ENCODE measurements at places on chromosomes 4 and X.

GRCh38 chr4:2795893-2796848, 3.3 kb downstream of the SH3BP2 start:
- no peak for DNase-seq

DNA sequence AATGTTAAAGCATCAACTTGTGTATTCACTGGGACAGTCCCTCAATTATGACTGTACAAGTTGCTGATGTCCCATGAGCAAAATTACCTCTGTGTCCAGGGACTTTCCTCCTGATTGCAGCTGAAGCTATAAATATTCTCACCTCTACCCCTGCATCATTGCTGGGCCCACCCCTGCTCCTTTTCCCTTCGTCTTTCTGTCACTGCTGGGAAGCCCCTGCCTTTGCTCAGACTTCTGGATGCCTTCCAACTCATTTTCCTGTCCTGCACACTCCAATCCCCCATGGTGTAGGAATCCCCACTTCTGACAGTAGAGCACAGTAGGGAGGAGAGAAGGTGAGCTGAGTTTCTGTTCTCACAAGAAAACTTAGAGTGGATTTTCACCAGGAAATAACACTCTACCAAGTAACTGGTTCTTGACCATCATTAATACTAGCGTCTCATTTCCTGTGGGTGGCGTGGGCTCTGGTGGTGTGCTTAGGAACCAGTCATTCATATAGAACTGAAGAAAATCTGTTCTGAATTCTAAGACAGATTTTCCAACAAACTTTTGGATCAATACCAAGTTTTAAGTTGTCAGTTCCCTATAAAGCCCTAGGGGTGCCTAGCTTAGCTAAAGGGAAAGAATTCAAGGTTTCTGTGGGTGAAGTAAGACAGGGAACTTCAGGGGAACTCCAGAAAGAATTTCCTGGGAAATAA, 136.2 kb upstream of the MED14 start:
- no peak for DNase-seq

- no peak for DNase-seq
These were observed 1.1 kb downstream of the FBXL5 start for GRCh38 chr4:15653864-15654592.

- DNase-seq = no peak
These were observed 26.3 kb upstream of the TRPC3 start for GRCh38 chr4:121978172-121978516.

GRCh38 chrX:5082705-5083104, 1146.0 kb downstream of the NLGN4X start:
- no peak for DNase-seq

- DNase-seq = no peak
These were observed 91.5 kb downstream of the ELOVL6 start for GRCh38 chr4:110106931-110107296.

DNA sequence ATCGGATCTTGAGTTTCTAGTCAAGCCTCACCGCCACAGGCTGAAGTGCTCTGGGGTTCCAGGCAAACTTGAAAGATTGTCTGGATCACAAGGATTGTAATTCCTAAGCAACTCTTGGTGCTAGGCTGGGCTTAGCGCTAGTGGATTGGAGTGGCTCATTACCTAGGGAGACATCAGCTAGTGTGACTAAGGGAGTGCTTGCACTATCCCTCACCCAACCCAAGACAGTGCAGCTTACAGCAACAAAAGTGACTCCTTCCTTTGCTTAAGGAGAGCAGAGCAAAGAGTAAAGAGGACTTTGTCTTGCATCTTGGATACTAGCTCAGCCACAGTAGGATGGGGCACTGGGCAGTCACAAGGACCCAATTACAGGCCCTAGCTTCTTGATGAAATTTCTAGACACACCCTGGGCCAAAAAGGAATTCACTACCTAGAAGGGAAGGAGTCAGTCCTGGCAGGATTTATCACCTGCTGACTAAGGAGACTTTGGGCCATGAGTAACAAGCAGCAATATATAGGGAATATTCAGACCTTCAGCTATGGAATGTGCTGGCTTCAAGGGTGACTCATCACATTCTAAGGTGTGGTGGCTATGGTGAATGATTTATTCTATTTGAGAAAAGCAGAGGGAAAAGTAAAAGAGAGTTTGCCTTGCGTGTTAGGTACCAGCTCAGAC, 1212.4 kb downstream of the PCDH18 start:
- DNase-seq = no peak

GRCh38 chr4:167989815-167990214, 102.5 kb upstream of the ANXA10 start:
- no peak for DNase-seq

- DNase-seq = no peak
These were observed 47.6 kb downstream of the FSTL5 start for GRCh38 chr4:162116095-162116779.

- DNase-seq = no peak
These were observed 965 bp downstream of the PPA2 start for GRCh38 chr4:105472871-105473323.

GRCh38 chrX:149506349-149506748, 1.2 kb upstream of the IDS start:
- no peak for DNase-seq

- peak; percentile 33 for DNase-seq
These were observed 67.1 kb downstream of the PGRMC2 start for GRCh38 chr4:128220286-128221235.

DNA sequence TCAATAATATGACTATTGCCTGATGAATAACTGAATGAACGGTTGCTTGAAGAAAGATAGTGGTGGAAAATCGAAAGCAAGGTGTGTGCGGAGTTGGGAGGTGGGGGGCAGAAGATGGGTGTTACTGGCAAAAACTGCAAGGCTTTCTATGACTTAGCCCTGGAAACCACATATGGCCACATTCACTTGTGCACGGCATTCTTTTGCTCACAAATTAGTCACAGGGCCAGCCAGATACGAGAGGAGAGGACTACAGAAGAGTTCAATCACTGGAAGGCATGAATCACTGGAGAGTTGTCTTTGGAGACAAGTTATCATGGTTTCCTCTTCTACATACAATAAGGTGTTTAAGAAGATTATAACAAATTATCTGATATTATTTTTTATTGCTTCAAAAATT, 626.5 kb upstream of the CPEB2 start:
- no peak for DNase-seq

DNA sequence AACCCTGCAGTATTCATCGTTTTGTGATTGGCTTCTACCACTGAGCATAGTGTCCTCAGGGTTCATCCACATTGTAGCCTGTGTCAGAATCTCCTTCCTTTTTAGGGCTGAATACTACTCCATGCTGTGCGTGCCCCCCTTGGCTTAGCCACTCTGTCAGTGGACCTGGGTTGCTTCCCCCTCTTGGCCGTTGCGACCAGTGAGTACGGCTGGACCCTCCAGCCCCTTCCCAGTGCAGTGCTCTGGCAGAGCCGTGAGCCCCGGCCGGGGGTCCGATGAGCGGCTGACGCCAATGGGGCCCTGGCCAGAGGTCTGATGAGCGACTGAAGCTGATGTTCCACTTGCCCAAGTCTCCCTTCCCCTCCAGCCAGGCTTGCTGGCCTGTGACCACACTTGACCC, 6.9 kb downstream of the BLOC1S4 start:
- no peak for DNase-seq

DNA sequence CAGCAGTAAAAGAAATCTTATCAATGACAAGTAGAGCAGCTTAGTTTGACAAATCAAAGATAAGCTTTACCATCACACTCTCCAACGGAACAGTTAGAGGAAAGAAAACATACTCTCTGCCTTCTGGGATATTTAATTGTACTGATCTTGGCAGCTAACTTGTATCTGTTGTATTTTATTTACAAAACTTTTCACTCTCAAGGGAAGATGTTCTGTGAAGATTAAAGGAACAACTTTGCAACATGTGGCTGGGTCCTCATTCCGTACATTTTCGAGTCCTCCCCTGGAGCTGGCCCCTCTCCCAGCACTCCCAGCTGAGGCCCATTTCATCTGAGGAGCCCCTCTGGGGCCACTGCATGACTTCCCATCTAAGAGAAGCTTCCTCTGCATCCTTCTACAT, 74.4 kb downstream of the RPS3A start:
- DNase-seq = no peak

DNA sequence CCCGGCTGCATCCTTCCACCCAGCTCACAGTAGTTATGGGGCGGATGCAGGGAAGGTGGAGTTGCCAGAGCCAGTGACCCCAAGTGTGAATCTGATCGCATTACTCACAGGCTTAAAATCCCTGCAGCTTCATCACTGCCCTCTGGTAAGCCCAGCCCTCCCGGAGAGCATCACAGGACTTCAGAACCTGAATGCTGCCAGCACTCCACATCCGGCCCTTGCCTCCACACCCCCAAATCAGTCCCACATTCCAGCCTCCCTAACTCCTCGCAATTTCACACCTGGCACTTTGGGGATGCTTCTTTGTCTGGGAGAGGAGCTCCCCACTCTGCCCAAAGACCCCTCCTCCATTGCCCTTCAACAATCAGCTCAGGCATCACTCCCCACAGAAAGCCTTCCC, 15.6 kb downstream of the RASL11B start:
- DNase-seq = no peak

DNA sequence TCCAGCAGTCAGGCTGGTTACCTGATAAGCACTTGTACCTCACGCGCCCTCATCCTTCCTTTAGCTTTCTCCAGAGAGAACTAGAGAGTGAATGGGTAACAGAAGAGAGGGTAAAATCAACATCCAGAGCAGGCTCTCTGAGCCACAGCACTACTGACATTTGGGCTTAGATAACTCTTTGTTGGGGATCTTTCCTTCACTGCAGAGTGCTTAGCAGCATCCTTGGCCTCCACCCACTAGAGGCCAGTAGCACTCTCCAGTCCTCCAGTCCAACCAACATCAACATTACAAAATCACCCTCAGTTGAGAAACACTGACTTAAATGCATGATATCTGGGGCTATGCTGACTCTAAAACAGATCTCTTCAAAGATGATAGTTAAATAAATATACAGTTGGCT, 220.7 kb downstream of the TACR3 start:
- DNase-seq = no peak

GRCh38 chr4:138953961-138954371, 61.6 kb upstream of the NOCT start:
- no peak for DNase-seq

DNA sequence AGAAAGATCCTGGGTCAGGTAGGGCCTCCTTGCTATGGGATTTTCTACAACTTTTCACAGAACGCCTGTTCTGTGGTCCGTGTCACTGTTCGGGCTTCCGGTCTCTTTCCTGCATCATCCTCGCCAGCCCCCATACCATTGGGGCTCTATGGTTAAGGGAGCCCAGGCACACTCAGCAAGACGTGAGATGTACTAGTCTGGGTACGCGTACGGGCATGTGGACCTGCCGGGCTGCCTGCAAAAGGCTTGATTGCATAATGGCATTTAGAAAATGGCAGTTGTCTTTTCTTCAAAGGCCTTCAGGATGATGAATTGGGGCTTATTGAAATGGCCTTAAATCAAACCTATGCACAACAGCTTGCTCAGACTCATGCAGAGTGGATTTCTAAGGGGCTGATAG, 86.7 kb downstream of the CNGA2 start:
- no peak for DNase-seq

DNA sequence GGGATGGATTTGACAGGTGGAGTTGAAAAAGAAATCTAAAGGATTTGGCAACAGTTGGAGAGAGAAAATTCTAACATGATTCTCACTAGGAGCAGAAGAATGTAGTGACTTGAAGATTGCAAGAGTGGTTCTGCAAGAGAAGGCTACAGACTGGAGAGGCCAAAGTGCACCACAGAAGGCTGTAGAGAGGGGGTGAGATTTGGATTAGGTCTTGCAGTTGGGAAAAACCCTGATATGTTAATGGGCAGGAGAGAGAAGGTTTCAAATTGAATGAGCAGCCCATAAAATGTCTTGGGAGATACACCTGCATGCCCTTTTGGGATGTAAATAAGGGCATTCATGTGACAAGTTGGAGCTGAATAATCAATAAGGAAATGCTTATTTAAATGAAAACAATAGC, 14.7 kb upstream of the VEGFD start:
- no peak for DNase-seq

GRCh38 chrX:47683184-47683828, 24.3 kb upstream of the UXT start:
- DNase-seq = no peak

DNA sequence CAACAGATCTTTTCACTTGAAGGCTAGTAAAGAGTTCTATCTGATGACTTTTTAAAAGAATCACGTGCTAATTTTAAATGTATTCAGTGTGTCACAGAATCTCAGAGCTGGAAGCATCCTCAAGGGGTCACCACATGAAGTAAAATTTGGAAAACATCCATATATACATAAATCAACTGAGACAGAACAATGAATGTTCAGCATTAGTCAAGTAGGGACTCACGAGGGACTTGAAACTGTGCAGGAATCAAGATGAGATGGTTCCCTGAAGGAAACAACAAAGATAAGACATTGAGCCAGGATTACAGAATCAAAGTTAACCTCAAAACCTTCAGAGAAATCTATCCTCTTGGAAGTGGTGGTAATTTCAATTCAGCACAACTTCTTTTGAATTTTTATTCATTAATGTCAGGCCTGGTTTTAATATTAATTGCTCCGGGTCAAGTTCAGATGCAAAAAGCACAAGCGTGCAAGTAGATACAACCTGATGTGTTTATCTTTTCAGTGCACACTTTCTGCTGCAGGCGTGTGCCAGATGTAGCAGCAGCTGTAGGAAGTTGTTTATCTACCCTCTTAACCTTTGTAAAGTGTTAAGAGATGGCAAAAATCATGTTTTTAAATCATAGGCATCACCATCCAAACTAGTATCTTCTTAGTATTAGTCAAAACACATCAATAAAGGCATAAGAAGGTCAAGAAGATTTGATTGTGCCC, 87.7 kb upstream of the SRD5A3 start:
- no peak for DNase-seq

GRCh38 chrX:15515931-15516330, 15.3 kb downstream of the BMX start:
- DNase-seq = no peak

- no peak for DNase-seq
These were observed 24.7 kb upstream of the EPGN start for GRCh38 chr4:74283614-74284013.

GRCh38 chr4:100968046-100968445, 379.3 kb downstream of the PPP3CA start:
- DNase-seq = no peak

DNA sequence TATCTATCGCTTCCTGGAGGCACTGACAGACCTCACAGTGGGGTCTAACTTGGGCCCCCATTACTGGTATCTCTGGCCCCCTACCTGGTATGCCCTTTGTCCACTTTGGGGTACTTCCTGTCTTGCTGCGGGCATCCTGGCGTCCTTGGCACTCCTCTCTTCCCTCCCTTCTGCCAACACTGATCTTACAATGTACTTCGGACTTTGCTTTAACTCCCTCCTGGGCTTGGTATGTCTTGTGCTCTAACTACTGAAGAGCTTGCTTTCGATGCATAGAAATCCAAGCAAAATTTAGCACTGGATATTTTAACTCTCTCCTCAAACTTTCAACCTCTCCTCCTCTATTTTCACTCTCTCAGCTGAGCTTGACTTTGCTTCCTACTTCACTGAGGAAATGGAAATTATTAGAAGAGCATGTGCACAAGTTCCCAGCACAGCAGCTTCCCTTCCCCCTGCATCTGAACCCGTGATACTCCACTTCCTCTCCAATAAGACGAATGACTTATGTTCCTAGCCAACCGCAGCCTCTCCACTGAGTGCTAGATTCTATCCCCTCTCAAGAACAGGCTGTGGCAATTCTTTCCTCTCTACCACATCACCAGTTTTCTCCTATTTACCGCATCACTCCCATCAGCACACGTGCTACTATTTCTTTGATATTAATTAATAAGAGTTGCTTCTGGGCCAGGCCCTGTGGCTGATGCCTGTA, 52.9 kb downstream of the SUPT20HL2 start:
- DNase-seq = no peak

All from NCI-H526 treated with DMSO at 0.1 percent for 48 hours (cell line).